Stimulated activated CD8-positive, alpha-beta memory T cell treated with anti-CD3 and anti-CD28 coated beads, Interleukin-4, amount 100 ng/mL, for 1 hour (primary cell): ENCODE measurements at places on chromosomes 16 and 17.
A peak's percentile ranks its signal among the peaks of the same experiment; 100 is the strongest.

DNA sequence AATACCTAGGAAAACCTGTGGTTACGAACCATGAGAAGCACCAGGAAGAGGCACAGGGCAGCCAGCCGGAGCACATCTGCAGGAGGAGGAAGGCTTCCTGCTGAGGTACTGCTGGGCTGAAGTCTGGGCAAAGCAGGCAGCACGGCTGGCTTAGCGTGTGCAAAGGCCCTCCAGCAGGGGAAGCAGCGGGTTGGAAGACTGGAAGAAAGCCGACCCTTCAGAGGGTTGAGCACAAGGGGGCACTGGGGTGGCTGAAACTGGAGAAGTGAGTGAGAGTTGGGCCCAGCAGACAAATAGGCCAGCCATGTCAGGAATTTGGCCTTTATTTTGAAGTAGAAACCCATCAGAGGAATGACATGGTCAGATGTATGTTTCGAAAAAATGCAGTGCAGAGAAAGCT, 12.1 kb upstream of the HSD3B7 start:
- DNase-seq, result no peak

- DNase-seq, result no peak
Observed at GRCh38 chr16:22262460-22262859, 34.7 kb upstream of the POLR3E start.

GRCh38 chr16:88408561-88409142, 25.9 kb downstream of the ZNF469 start:
- DNase-seq, result no peak

DNA sequence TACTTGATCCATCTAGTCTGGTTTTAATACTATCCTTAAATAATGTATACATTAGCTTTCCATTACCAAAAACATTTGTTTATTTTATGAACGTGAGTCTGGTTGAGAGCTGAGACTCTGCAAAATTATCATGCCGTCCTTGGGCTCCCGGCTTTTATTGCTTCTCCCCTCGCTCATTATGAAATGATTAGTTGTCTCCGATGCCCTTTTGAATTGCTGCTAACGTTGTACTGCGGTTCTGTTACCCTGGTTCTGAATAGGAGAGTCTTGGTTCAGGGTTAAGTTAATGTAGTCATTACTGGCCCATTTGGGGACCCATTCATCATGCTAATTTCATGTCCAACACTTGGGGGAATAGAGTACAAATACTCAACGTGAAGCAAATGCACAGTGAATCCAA, 12.8 kb downstream of the XYLT1 start:
- DNase-seq, result no peak

- DNase-seq, result no peak
Observed at GRCh38 chr16:9666834-9667480, 515.3 kb downstream of the GRIN2A start.

DNA sequence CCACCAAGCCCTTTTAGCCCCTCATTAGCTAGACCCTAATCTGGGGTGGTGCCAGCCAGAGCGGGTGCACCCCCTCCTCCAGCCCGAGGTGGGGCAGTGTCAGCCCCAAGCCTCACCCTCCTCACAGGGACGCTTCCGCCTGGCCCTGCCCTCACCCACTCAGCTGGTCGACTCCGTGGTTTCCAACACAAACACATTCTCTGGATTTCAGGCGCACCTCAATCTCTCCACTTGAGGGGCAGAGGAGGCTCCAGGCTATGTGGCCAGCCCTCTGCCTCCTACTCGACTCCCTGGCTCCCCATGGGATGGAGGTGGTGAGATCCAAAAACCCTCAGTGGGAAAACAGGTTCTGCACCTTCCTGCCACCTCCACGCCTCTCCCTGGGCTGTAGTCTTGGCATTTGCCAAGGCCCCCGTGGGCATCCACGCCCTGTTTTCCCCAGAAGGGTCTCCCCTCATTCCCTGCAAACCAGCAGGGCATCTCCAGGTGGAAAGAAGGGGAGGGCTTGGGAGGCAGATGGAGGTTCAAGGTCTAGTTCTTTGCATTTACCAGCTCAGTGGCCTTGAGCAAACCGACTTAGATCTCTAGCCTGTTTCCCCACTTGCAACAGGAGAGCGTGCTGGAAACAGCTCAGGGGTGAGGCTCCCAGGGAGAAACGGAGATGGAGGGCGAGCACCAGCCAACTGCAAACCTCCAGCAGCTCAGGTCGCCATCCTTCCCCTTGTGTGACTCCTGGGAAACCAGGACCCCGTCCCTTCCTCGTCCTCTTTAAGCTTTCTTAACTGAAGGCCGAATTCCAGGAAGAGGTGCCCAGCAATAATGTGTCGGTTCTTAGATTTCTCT, 1.7 kb downstream of the EMP2 start:
- DNase-seq, result no peak

DNA sequence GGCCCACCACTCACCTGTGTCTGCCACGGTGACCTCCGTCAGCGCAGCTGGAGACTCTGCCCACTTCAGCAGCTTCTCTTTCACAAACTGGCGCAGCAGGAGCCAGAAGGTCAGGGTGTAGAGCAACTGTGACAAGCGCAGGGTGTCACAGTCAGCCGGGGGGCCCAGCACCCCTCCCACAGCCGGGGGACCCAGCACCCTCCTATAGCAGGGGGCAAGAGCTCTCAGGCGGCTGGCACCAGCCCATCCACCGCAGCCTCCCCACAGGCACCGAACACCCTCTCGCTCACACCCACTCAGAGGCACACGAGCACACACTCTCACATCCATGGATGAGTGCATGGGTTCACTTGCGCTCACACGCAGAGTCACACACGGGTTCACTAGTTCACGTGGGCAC, 28.8 kb downstream of the CTU2 start:
- DNase-seq, result no peak

DNA sequence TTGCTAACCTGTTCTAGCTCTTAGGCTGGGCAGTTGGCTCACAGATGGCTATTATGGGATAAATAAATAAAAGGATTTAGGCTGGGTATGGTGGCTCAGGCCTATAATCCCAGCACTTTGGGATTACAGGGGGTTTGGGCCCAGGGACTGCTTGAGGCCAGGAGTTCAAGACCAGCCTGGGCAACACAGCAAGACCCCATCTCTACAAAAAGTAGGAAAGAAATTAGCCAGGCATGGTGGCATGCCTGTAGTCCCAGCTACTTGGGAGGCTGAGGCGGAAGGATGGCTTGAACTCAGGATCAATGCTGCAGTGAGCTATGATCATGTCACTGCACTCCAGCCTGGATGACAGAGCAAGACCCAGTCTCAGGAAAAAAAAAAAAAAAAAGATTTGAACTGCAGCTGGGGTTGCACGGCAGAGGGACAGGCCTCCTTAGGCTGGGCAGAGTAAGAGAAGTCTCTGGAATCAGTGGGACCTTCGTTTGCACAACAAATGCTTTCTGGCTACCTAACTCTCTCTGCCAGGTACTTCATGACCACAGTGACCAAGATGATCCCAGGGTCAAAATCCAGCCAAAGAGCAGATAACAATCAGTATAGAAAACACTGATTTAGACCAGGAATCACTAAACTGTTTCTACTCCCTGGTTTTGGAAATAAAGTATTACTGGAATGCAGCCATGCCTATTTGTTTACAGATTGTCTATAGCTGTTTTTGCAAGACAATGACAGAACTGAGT, 6.8 kb downstream of the RUSF1 start:
- no peak for DNase-seq

GRCh38 chr16:46972429-46973206, 856 bp downstream of the DNAJA2 start:
- peak; percentile 20 for DNase-seq
